Activated CD4-positive, alpha-beta memory T cell treated with anti-CD3 and anti-CD28 coated beads for 36 hours (primary cell): ENCODE measurements at places on chromosomes 3 and 15.

- DNase-seq: no peak
Observed at GRCh38 chr3:171953301-171954022, 85.9 kb upstream of the FNDC3B start.

- DNase-seq: no peak
Observed at GRCh38 chr3:55169608-55170072, 241.8 kb upstream of the LRTM1 start.

DNA sequence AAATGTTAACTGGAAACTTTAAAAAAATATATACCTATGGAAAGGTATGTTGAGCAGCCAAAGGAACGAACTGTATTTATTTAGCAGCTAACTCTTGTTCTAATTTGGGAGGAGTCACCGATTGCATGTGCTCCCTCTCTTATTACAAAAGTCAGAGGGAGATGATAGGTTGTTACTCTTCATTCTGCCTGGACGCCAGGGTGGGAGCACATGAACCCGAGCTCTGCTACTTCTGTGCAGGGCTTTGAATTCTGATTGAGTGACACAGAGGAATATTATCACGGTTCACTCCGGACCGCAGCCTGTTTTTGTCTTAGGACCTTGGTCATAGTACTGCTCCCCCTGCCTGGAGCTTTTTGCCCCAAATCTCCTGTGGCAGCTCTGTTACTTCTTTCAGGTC is 36.9 kb upstream of the LRIG1 start:
- no peak for DNase-seq

- no peak for DNase-seq
Observed at GRCh38 chr3:117101697-117102096, 392.1 kb downstream of the TUSC7 start.

DNA sequence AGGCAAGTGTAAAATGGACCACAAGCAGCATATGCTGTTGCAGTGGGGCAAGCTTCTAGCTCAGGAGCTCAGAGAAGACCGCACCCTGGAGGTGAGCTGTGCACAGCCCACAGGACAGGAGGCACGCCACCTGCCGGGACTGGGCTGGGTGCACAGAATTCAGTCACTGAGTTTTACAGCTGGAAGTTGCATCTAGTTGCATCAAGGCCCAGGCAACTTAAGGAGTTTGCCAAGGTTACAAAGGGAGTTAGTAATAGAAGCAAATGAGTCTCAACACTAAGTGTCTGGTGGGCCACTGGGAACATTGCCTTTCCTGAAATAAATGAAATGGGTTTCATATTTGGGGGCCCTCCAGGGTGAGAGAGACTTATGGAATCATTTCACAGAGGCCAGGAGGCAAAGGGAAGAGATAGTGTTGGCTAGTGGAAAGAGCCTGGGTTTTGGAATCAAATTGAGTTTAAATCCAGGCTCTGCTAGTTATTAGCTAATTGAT is 36.0 kb upstream of the TIMP4 start:
- DNase-seq: peak; percentile 74

DNA sequence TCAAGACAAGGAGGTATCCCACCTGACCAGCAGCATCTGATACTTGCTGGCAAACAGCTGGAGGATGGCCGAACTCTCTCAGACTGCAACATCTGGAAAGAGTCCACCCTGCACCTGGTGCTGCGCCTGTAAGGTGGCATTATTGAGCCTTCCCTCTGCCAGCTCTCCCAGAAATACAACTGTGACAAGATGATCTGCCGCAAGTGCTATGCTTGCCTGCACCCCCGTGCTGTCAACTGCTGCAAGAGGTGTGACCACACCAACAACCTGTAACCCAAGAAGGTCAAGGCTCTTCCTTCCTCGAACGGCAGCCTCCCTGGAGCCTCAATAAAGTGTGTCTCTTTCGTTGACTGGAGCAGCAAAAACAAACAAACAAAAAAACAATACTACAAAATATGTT is 2.2 kb upstream of the SLC4A7 start:
- no peak for DNase-seq

- no peak for DNase-seq
Observed at GRCh38 chr3:36696799-36697198, 67.6 kb downstream of the DCLK3 start.

GRCh38 chr15:100269831-100270230 is 71.9 kb downstream of the ADAMTS17 start:
- DNase-seq: no peak

- no peak for DNase-seq
Observed at GRCh38 chr3:52831500-52832301, 1.2 kb upstream of the ITIH4 start.

DNA sequence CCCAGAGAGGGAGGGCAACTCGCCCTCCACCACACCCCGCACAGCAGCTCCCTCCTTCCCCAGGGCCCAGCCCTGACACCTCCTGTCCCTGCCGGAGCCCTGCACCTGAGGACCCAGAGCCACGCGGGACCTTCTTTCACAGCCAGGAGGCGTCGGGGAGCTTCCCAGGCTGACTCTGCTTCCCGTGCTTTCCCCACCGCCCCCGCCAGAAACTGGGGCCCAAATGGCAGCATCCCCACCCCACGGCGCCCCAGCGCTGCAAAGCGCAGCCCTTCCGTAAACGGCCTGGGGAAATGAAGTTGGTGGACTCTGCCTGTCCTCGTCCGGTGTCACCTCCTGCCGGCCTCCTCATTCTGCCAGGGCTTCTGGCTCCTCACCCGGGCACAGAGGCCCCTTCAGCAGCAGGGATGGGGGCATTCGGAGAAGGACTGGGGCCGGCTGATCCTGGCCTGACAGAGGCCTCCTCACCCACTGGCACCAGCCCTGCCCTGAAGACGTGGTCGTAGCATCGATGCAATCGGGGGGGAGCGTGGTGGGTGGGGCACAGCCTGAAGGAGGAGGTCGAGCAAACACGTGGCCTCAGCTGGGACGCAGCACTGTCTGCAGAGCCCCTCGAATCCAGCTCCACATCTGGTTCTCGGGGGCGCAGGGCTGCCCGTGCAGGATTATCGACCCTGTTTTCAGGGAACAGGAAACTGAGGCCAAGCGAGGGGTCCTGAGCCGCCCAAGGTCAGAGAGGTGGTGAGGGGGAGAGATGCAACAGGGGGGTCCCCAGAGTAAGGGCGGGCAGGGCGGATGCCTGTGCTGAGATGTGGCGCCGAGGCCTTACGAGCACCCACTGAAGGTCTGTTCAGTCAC is 235.4 kb downstream of the XXYLT1 start:
- no peak for DNase-seq

- no peak for DNase-seq
Observed at GRCh38 chr15:48313216-48313615, 18.0 kb upstream of the DUT start.

GRCh38 chr3:53151870-53152660 is 8.9 kb upstream of the PRKCD start:
- DNase-seq: no peak

DNA sequence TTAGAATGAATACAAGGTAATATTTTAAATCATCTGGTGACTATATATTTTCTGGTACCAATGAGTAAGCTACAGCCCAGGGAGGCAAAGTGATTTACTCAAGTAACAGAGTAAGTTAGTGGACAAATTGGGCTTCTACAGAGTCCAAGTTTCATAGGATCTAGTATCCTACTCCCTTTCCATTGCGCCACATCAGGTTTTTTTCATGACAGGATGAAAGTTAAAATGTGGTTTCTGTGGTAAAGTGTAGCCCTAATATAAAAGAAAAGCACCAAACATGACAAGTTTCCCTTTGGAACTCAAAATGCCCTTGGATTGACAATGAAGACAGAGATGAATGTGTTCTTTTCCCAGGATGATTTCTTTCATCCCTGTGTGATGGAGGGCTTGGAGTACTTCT is 350.8 kb upstream of the ZNF385D start:
- no peak for DNase-seq

DNA sequence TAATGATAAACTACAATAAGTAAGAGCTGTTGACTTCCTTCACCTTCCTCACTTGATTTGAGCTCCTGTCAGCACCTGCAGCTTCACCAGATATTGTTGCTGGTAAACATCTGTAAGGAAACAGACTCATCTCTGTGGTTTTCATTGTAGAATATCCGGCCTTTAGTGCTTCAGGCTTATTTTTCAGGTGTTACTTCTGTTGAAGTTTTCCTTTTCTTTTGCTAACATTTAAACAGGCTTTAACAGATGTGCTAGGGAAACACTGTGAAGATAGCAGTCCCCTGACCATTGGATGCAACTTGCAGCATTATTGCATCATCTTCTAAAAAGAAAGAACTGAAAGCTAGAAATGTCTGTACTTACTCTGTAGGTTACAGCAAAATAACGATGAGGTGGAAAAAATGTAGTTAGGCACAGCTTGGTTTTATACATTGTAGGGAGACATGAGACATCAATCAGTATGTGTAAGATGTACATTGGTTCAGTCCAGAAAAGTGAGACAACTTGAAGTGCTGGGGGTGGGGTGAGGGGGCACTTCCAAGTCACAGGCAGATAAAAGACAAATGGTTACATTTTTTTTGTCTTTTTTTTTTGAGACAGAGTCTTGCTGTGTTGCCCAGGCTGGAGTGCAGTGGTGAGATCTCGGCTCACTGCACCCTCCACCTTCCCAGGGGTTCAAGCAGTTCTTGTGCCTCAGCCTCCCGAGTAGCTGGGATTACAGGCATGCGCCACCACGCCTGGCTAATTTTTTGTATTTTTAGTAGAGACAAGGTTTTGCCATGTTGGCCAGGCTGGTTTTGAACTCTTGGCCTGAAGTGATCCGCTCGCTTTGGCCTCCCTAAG is 10.2 kb downstream of the EDEM1 start:
- peak; percentile 65 for DNase-seq

DNA sequence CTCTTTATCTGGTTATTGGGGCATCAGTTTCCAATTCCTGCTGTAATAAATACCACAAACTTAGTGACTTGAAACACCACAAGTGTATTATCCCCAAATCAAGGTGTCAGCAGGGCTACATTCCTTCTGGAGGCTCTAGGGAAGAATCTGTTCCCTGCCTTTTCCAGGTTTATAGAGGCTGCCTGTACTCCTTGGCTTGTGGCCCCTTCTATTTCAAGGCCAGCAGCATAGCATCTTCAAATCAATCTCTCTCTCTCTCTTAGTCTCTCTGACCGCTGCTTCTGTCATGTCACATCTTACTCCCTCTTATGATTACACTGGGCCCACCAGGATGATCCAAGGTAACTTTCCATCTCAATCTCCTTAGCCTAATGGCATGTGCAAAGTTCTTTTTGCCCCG is 44.9 kb upstream of the CA12 start:
- DNase-seq: no peak

- DNase-seq: no peak
Observed at GRCh38 chr3:49098429-49098828, 4.6 kb upstream of the QRICH1 start.

DNA sequence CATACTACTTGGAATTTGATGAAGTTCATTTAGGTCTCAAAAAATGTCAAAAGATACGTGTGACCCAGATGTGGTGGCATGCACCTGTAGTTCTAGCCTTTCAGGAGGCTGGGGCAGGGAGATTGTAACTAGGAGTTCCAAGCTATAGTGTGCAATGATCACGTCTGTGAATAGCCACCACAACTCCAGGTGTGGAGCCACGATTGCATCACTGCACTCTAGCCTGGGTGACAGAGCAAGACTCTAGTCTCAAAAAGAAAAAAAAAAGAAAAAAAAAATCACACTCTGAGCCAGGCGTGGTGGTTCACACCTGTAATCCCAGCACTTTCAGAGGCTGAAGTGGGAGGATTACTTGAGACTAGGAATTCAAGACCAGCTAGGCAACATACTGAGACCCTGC is 14.2 kb downstream of the MAP4 start:
- DNase-seq: no peak

DNA sequence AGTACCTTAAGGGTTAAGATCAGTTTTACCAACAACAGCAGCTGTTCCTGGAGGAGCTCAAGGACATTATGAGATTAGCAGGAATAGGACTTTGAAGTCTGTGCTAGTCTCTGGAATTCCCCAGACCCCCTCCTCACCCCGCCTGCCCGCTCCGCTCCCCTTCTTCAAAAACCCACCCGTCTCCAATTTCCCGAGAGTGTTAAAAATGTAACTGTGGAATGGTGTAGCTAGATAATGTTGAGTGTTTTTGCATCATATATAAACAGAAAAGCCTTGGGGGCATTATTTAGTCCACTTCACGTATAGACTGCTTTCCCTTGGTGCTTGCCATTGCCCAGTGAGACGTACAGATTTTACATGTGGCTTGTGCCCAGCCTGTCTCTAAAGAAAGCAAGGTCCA is 65.0 kb upstream of the SEMA6D start:
- DNase-seq: no peak

- DNase-seq: peak; percentile 76
Observed at GRCh38 chr3:66822186-66823008, 175.7 kb upstream of the KBTBD8 start.

- DNase-seq: no peak
Observed at GRCh38 chr15:27124287-27124871, 153.4 kb downstream of the GABRG3 start.

GRCh38 chr3:183178833-183179549 is 16.5 kb upstream of the LAMP3 start:
- peak; percentile 77 for DNase-seq

DNA sequence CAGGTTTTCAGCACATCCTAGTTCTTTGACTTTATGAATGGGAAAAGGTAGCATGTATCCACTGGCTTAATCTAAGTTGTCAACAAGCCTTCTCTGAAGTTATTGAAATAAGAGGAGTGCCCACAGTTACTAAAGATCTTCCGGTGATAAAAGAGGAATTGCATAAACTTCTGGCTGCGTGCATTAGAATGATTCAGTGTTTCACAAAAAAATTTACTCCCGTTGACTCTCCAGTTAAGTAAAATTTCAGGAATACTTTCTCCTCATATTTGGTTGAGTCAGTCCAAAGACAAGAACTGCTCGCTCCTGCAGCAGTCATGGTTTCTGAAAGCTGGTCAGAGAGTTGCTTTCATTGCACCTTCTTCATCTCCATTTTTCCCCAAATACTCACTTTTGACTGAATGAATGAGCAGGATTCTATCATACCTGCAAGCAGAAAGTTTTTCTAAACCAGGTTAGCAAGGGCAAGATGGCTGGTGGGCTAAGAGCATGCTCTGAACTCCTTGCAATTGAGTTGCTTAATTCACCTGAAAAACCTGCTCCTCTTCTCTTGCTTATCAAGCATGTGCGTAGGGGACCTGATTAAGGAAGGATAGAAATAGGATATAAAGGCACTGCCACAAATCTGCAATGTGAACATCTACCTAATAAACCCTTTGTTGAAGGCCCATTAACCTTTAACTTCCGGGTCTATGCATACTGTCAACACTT is 64.2 kb upstream of the TIMP4 start:
- no peak for DNase-seq

DNA sequence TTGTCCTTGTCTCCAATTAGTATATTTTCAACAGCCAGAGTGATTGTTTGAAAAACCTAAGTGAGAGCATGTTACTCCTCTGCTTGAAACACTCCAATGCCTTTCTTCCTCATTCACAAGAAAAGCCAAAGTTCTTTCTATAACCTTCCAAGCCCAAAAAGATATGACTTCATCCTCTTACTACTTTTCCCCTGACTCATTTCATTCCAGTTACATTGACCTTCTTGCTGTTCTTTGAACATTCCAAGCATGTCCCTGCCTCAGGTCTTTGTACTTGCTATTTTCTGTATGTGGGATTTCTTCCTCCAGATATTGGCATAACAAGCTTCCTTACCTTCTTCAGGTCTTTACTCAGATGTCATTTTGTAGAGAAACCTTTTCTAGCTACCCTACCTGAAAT is 28.3 kb downstream of the EHHADH start:
- DNase-seq: no peak
